ENCODE measurements at places on chromosomes 7 and 10.

GRCh38 chr7:96949766-96950165 is 55.6 kb upstream of the DLX6 start:
- no peak for DNase-seq

DNA sequence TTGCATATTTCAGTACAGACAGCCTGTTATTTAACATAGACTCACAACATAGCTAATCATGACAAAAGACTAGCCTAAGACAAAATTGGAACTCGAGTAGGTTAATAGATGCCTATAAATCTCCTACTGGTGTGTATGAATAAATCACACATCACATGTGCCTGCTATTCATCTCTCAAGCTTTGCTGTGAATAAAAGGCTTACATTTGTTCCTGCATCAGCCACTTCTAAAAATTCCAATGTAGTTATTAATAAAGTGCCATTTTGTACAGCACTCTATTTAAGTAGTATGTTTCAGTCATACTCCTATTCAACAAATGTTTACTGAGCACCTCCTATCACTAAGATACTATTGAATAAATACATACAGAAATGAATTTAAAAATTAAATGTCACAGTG is 486.3 kb downstream of the NRG3 start:
- DNase-seq = no peak

GRCh38 chr7:135364206-135364605 is 130.6 kb downstream of the STRA8 start:
- DNase-seq = no peak

GRCh38 chr7:47407136-47407535 is 174.8 kb downstream of the TNS3 start:
- DNase-seq = no peak

DNA sequence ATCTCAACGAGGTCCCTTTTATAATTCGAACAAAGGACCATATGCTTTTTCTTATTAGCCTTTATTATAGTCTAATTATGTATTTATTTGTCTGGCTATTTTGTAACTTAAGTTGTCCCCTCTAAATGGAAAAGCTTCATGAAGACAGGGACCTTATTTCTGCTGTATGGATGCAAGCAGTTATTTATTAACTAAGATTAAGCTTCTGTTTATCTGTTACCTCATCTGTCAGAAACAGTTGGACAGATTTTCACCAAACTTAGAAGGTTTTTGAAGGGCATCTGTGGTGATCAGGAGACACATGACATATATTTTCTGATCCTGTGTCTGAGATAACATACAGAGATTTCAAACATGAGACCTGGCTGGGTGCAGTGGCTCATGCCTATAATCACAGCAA is 43.2 kb downstream of the KAT6B start:
- no peak for DNase-seq

GRCh38 chr7:42561797-42562196 is 324.8 kb upstream of the GLI3 start:
- DNase-seq = no peak

DNA sequence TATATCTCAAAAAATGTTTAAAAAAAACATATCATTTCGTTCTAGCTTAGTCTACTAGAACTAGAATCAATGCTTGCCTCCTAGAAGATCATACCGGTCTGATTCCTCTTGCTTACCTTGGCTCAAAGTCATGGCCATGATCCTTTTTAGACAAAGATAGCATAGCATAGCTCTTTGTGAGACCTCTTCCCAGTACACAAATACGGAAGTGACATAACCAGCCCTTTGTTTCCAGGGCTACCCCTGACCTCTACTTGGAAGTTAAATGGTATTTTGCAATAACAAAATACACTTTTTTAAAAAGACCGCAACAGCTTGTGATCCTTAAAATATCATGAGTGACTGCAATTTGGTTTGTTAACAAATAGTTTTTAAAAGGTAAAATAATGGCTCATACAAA is 130.7 kb upstream of the NOBOX start:
- DNase-seq = no peak

DNA sequence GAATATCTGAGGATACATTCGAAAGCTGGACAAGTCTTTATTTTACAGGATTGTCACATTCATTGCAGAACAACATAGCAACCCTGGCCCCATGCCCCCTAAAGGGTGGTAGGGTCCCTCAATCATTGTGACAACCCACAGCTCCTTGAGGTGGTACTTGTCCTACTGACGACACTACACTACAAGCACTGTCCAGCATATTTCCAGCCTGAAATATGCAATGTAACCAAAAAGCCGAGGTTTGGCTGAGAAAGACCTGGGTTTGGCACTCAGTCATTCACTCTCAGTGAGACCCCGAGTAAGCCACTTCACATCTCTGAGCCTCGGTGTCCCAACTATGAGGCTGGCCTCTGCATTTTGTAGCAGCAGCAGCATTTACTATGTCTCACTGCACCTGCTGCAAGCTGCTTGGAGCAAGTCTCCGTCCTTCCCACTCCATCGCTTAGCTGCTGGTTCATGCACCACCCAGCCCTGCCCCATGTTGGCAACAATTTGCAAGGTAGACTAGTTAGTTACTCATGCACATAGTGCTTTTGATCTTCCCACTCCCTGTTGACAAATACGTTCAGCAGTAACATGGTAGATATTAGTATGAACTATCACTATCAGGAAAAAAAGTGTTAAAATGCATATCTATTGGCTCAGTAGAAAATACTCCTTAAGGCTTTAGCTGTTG is 43.6 kb upstream of the TNPO3 start:
- DNase-seq = no peak

GRCh38 chr10:31554556-31554955 is 235.5 kb downstream of the ZEB1 start:
- DNase-seq = no peak

GRCh38 chr10:6072215-6072934 is 10.2 kb upstream of the IL2RA start:
- peak; percentile 60 for DNase-seq

- peak; percentile 28 for DNase-seq
These were observed 433.6 kb upstream of the GALNT17 start for GRCh38 chr7:70698219-70698832.

DNA sequence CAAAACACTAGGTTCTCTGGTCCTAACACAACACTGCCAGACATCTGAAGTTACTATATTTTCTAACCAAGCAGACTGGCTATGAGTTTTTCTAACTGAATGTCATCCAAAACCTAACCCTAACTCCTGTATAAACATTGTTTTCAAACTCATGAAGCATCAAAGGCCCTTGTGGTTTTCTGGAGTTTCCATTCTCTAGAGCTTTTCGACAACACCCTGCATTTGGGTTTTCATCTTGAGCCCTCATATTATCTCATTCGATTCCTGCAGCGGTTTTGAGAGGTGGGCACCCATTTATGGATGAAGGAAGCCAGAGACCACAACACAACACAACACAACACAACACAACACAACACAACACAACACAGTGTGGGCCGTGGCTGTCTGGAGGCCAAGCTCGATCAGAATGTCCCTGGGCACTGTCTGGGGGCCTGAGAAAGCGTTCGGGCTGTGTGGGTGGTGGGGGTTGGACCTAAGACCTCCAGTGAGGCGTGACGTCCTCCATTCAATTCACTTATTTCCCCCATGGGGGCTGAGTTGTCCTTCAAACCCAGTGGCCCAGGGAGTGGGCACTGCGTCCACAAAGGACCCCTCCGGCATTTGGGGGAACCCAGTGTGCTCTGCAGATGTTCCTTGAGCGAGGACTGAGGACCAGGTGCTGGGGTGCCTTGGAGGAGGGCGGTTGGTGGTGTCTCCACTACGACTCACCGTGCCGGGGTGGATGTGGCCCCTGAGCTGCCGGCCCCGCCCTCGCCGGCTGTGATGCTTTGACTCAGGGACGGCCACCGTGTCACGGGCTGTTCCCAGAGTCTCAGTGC is 490.4 kb downstream of the DNAJB6 start:
- peak; percentile 42 for DNase-seq

- no peak for DNase-seq
These were observed 5.4 kb upstream of the DMTF1 start for GRCh38 chr7:87146740-87147386.

Data from activated T-cell treated with anti-CD3 and anti-CD28 coated beads, Interleukin-2, amount 50 U/mL, for 72 hours (primary cell).